ENCODE measurements at places on chromosomes 16 and 17.

GRCh38 chr16:27237219-27238015 lies 31.2 kb downstream of the NSMCE1 start:
- no peak for DNase-seq

GRCh38 chr16:57462978-57463362 lies 491 bp downstream of the POLR2C start:
- no peak for DNase-seq

DNA sequence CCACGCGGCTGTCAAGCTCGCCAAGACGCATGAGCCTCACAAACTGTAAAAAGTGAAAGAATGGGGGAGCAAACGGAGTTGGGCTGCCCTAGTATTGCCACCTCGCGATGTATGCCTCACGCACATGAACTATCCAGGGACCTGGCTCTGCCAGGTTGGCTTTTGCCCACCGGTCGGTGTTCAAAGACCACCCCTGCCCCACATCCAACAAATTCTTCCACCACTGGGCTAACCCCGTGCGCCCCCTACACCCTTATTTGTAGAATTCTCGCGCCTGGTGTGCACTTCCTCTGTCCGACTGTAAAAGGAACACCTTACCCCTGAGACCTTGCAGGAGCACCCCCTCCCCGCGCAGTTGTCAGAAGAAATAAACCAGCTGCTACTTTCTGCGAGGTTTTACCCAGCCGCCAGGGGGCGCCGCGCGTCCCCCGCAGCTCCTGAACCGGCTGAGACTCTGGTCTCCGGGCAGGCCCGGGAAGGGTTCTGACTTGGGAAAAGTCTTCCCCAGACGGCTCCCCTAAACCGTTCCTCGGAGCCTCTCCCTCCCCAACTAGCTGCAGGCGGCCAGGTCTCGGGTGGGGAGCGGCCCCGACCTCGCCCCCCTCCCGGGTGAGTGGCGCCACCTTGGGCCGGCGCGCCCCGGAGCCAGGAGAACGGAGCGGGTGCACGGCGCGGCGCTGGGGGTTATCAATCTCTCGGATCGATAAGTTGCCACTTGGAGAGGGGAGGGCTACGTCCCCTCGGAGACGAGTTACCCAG lies 1.7 kb upstream of the ZNF423 start:
- peak; percentile 88 for DNase-seq

- no peak for DNase-seq
These were observed 64.4 kb downstream of the METRNL start for GRCh38 chr17:83143817-83144231.

DNA sequence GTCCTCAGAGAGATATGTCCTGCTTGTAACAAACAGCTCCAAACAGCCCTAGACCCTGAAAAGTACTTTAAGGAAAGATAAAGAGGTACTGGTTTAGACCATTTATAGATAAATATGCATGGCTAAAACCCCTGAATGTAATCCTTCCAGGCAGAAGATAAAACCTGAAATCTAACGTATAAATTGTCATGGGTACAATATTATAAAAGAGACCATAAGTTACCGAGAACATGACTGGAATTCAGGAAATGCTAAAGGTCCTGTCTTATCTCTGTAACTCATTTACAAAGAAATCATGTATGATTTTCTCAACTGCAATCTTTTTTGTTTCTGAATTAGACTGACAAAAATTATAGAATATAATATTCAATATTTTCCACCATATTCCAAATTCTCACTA lies 9.2 kb upstream of the KANSL1 start:
- DNase-seq, result no peak

DNA sequence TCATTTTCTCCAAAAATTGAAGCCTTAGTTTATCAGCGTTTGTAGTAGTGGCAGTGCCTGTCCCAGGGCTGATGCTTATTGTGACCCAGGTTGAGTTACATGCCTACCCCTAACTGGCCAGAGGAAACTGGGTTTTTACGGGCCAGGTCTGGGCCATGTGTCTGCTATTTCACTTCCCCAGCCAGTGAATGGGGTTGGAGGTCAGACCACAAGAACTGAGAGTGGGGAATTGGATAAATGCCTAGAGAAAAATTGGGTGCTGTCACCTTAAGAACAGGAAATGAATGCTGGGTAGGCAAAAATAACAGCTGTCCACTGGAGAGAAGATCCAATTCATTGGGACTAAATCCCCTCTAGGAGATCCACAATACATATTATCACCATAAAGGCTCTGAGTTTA lies 5.2 kb downstream of the ADPRM start:
- DNase-seq, result no peak

GRCh38 chr16:8928467-8928957 lies 35.2 kb downstream of the USP7 start:
- no peak for DNase-seq

- no peak for DNase-seq
These were observed 1.1 kb upstream of the KIFC3 start for GRCh38 chr16:57803134-57803990.

DNA sequence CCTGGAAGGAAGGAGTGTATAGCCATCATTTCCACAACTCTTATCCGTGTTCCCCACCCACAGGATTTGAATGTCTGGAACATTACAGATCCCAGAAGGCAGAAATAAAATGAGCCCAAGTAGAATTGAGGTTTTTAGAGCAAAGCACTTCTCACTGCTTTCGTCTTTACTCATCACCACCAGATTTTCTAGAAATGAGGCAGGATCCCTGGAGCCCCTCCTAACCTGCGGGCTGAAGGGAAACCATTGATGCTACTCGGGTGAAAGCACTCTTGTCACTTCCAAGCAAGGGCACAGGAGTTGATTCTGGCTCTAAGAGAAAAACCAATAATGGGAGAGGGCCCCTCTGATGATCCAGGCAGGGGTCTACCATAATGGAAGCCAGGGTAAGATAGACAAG lies 2.8 kb upstream of the ALDOC start:
- DNase-seq, result no peak

All from HEK293T (cell line).